ENCODE measurements at places on chromosomes 4 and X.
A peak's percentile ranks its signal among the peaks of the same experiment; 100 is the strongest.

GRCh38 chr4:103457566-103457965 is 259.4 kb upstream of the CENPE start:
- DNase-seq, result no peak

DNA sequence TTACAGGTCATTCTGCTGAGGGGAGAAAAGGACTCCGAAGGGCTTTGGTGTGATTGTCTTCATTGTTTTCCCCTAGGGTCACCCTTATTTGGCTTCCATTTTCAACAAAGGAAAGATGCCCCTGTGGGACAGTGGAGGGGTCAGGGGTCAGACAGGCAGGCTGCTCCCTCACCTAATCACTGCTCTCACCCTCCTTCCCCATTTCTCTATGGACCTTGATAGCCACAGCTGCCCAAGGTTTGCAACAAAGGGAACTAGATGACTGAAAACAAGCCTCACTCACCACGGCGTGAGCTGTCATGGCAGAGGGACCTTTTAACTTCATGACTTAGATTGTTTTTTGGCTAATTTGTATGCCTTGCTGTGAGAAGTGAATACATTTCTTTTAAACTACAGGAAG is 40.7 kb downstream of the C4orf51 start:
- DNase-seq, result no peak

DNA sequence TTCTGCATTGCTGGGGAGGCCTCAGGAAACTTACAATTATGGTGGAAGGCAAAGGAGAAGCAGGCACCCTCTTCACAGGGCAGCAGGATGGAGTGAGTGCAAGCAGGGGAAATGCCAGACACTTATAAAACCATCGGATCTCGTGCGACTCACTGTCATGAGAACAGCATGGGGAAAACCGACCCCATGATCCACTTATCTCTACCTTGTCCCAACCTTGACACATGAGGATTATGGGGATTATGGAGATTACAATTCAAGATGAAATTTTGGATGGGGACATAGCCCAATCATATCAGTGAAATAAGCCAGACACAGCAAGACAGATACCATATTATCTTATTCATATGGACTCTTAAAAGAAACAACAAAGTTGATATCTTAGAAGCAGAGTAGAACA is 134.9 kb downstream of the C4orf33 start:
- DNase-seq, result no peak

- no peak for DNase-seq
Observed at GRCh38 chrX:150119323-150119722, 181.0 kb upstream of the EOLA2 start.

GRCh38 chrX:151596282-151596681 is 32.8 kb downstream of the PASD1 start:
- no peak for DNase-seq

DNA sequence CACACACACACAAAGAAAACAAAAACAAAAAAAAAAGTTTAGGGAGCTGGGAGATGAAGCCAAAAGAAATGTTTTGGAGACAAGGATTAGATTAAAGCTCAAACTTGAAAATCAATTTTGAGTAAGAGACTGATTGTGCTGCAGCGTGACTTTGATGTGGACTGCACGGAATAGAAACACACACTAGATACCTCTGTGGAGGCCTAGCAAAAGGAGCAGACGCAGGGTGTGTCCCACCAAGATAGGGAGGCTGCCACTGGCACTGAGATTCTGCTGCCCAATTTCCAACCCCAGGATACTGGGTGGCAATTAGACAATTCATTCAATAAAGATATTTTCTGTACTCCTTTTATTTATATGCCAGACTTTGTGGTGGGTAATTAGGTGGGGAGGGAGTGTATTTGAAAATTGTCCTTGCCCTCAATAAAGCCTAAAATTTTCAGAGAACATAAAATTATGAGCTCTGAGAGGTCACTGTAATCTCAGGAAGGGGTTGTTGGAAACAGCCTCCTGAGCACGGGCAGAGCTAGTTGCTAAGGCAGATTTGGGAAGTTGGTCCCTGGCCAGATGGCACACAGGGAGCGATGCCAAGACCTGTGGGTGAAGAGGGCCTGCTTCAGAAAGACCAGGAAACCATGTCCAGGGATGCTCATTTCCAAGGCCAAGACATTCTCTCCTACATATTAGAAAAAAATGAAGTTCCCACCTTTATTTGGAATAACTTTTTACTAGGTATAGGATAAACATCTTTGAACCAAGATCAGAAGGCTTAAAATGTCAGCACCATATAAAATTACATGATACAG is 1.9 kb upstream of the PPP3CA start:
- DNase-seq, result no peak

- no peak for DNase-seq
Observed at GRCh38 chr4:5967783-5968182, 50.4 kb downstream of the C4orf50 start.

DNA sequence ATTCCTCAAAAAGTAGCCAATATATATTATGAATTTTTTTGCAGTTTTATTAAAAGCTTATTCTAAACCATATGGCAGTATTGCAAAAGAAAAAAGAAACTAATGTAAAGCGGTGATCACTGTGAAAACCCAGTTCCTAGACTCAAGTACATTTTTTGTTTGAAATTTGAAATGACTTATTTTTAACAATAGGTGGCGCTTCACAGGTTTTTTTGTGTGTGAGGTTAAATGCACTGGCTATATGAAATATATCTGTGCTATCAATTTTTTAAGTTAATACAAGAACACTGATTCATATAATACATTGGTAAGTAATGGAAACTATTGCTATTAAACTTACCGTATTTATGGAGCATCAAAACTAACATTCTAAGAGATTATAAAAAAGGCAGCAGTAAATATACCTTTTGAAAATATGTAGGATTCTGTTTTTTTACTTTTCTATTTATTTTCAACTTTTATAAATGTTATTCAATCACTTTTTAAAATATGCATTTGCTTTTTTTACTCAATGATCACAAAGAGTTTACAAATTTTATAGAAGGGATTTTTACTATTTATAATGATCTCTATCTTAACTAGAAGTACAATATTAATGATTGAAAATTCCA is 5.6 kb upstream of the SPRY1 start:
- peak; percentile 22 for DNase-seq

DNA sequence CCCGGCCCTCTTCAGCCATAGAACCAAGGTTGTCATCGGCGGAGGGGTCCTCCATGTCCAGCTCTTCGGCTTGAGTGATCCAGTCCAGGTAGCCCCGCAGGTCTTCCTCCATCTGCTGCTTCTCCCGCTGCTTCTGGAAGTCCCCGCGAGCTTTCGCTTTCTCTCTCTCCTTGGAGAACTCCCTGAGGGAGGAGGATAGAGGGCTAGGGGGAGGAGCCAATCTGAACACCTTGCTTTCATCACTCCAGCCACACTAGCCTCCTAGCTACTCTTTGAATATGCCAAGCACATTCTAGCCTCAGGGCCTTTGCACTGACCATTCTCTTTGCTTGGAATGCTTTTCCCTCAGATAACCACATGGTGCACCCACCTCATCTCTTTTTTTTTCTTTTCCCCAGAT is 6.2 kb downstream of the CACNA1F start:
- no peak for DNase-seq

DNA sequence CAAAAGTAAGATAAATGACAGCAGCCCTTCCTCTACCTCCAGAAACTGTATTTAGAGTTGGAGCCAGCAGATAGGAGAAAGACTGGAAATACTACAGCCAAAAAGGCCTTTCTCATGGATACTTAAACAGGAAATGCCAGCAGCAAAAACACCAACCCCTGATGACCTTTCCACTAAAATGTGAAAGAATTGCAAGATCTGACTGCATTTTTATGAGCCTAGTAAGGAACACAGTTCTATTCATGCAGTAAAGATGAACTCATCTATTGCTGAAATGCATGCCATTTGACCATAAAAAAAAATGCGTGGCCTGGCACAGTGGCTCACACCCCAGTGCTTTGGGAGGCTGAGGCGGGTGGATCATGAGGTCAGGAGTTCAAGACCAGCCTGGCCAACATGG is 19.9 kb downstream of the ABCG2 start:
- peak; percentile 75 for DNase-seq

- no peak for DNase-seq
Observed at GRCh38 chrX:3159995-3160720, 118.9 kb downstream of the ARSF start.

DNA sequence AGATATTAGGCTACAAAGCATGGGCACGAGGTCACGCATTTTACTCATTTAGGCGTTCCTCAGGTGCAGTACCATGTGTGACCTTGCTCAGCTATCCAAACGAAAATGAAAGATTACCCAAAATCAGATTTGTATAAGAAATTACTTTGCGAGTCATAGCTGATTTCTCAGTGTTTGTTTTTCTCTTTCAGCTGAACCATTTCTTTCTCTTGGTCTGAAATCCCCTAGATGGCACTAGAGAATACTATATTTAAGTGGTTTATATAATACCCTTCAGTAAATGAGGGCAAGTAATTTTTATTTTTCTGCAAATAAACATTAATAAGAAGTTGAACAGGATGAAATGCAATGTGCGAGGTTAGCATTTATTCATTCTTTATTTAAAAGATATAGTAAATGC is 496.6 kb downstream of the STIM2 start:
- DNase-seq, result peak; percentile 7

DNA sequence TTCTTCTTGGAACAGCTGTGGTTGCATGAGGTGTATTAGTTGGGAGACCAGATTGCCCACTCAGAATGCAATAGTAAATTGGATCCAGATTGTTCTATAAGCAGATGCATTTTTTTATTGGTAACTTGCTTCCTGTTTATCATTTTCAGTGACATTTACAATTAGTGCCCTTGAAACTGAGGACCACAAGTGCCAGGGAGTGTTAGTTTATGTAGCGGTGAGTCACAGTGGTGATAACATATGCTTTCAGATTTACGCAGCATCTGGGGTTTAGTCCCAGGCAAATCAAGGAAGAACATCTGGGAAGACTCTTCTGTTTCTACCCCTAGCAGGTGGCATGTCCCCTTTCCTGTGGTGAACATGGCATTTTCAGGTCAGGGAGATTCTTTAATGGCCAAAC is 24.1 kb downstream of the FRMPD4 start:
- no peak for DNase-seq

DNA sequence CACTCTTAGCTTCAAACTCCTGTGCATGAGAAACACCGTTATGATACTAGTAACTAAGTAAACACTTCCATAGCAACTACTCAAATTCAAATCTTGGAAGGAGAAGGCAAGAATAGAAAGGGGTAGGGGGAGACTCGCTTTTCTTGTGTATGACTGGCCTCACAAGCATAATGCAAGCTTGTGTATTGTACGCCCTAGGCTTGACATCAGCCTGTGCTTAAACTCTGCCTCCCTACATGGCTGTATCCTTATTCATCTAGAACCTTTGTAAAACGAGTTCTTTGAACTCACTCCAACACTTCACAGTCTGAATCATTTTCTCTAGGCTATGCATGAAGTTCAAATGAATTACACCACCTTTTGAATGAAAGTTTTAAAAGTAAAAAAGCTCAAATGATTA is 1071.2 kb upstream of the ADGRL3 start:
- DNase-seq, result no peak

DNA sequence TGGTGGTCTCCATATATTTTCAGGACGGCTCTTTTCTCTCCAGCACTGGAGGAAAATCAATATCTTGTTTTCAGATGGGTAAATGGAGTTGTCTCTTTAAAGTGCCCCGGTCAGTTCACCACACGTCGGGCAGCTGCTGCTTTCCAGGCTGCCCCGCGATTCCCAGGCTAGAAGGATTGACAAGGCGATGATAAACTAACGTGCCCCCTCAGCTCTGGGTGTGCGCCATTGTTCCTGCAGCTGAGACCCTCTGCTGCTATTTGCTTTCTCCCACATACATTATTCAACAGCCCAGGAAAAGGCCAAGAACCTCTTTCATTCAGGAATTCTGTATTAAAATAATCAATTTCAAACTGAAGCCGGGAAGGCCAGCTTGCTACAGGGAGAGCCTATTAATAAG is 254.5 kb downstream of the SOX3 start:
- no peak for DNase-seq

DNA sequence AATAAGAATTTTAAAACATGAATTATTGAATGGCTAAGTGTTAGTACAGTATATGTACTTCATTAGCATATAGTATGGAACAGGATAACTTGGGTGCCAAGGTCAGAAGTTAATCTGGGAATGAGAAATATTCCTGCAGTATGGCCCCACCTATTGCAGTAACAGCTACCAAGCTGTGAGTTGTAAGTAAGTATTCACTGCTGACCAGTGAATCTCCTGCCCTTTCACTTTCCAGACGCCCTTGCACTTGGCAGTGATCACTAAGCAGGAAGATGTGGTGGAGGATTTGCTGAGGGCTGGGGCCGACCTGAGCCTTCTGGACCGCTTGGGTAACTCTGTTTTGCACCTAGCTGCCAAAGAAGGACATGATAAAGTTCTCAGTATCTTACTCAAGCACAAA is 105.1 kb downstream of the NFKB1 start:
- no peak for DNase-seq

GRCh38 chr4:26837993-26838842 is 22.4 kb upstream of the STIM2 start:
- no peak for DNase-seq

GRCh38 chrX:44874420-44875184 is 1.6 kb downstream of the KDM6A start:
- DNase-seq, result peak; percentile 34

DNA sequence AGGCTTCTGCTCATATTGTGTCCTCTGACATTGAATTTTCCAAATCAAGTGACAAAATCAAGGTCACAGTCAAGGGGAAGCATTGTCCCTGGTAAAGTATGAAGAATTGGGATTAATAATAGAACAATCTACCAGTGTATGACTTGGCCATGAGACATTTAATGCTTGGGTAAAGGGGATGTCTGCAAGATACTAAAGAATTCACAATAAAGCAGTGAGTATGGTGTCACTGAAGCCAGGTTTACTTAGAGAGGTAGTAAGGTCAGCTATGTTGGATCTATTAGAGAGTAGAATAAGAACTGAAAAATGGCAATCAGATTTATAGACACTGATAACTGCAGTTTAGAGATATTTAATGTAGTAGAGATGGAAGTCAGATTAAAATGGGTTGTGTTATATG is 349.2 kb downstream of the BMPR1B start:
- DNase-seq, result peak; percentile 42

GRCh38 chrX:45818913-45819312 is 618.2 kb upstream of the DIPK2B start:
- no peak for DNase-seq

- DNase-seq, result peak; percentile 74
Observed at GRCh38 chr4:149409146-149409545, 406.5 kb downstream of the IQCM start.

DNA sequence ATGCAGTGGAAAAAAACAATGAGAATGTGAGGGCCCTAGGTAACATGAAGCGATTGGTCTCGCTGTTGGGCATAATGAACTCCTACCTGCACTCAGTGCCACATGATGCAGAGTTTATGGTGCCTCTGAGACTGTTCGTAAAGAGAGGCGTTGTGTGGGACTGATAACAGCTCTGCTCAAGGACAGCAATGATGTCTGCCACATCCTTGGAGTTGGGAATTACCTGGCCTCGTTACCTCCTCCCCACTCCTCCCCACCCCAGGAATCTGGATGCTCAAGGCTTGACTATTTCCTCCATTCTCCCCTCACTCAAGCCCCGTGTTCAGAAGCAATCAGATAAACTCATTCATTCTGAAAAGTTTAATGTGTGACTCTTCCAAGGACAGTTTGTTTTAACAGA is 148.0 kb upstream of the JADE1 start:
- no peak for DNase-seq

- peak; percentile 42 for DNase-seq
Observed at GRCh38 chrX:103155201-103155600, 59.7 kb upstream of the BEX4 start.

- DNase-seq, result peak; percentile 39
Observed at GRCh38 chr4:153790962-153791551, 2.2 kb upstream of the SFRP2 start.
